ENCODE measurements at places on chromosomes 11 and 22.
A peak's percentile ranks its signal among the peaks of the same experiment; 100 is the strongest.

- DNase-seq = no peak
Observed at GRCh38 chr11:36929401-36929800, 331.4 kb upstream of the RAG2 start.

- DNase-seq = no peak
Observed at GRCh38 chr11:67276781-67277230, 10.5 kb downstream of the GRK2 start.

GRCh38 chr22:45868571-45869339 lies 108.2 kb downstream of the WNT7B start:
- DNase-seq = no peak

GRCh38 chr22:25564320-25564978 lies at the start of gene GRK3:
Gene GRK3 (plus strand): TSS chr22:25564675. CDS start chr22:25565041, 366 bp downstream.
- DNase-seq = peak; percentile 14

DNA sequence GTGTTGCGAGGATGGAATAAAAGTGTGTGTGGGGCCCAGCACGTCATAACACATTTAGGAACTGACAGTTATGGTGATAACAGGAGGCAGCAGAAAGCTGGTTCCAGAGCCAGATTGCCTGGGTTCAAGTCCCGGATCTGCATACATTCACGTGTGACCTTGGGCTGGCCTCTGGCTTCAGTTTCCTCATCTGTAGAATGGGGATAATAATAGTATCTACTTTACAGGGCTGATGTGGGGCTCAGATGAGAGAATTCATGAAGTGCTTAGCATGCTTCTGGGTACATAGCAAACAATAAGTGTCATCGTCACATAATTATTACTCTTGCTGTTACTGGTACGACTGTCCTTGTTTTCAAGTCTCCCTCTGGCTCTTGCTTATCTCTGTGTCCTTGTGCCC lies 97.3 kb downstream of the KIAA1671 start:
- DNase-seq = no peak

DNA sequence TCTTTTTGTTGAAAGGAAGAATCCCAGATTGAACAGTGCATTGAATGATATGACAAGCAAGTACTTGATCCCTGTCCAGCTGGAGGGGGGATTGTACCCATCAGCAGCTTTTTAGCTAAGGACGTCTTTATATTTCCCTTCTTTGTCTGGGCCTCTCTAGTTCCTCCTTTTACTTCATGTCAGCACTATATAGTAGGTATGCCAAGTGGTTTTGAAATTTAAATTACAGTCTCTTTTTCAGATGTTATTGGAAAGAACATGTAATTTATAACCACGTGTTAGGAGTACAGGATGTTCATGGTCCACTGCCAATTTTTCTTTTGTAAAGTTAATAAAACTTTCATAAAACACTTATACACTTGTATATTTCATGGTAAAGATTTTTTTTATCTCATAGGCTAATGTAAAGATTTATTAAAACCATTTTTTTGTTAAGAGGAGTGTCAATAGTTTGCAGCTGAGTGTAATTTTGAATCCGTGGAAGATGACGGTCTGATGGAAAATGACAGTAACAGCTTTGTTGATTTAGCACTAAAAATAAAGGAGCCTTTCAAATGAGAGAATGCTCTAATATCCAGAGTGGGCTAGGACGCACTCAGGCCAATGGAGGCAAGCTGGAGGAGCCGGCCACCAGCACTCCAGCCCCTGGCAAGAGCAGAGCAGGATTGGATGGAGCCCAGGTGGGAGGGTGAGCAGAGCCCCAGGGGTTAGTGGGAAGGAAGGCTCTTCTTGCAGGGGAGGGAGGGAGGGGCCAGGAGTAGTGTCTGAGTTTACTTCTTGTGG lies 488.3 kb downstream of the INSC start:
- no peak for DNase-seq

GRCh38 chr11:57679396-57679795 lies 11.5 kb downstream of the ZDHHC5 start:
- no peak for DNase-seq

DNA sequence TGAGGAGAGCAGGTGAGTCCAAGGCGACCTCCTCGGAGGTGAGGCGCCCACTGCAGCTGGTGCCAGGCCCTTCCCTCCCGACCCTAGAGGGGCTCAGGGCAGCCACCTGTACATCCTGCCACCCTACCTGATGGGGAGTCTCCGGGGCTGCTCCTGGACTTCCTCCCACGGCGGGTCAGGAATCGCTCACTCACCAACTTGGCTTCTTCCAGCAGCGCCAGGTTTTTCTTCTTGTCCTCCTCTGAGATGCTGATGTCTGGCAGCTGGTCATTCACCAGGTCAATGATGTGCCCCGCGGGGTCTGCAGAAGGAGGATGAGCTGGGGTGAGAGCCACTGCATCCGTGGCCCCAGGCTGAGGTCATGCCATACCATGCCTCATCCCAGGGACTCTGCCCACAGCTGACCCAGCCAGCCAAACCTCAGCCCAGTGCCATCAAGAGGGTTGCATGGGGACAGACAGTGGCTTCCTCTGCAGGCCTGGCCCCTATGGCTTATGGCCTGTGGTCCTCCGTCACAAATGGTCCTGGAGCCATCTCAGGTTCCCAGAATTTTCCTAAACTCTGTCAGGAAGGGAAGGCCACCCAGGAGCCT lies 61.0 kb upstream of the LYVE1 start:
- DNase-seq = no peak

GRCh38 chr22:44146088-44146861 lies 34.5 kb upstream of the PARVG start:
- no peak for DNase-seq

DNA sequence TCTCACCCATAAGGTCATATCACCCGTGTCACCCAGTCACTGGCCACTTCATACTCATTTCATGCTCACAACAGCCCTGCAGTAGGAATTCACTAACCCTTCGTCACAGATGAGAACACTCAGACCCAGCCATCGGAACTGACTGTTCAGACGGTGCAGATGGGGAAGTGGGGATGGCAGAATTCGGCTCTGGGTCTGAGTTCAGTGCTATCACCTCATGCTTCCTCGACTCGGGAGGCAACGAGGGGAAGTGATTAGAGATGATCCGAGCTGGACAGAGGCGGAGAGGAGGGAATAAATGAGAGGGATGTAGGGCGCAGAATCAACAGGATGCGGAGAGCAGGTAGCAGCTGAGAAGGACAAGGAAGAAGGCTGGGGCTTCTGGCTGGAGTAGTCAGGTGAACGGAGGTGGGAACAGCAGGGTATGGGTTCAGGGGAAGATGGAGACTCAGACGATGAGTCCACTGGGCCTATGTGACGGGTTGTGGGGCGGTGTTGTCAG lies 4.7 kb downstream of the B3GNT6 start:
- DNase-seq = no peak

- DNase-seq = no peak
Observed at GRCh38 chr11:70183032-70183431, 20.1 kb upstream of the FADD start.

DNA sequence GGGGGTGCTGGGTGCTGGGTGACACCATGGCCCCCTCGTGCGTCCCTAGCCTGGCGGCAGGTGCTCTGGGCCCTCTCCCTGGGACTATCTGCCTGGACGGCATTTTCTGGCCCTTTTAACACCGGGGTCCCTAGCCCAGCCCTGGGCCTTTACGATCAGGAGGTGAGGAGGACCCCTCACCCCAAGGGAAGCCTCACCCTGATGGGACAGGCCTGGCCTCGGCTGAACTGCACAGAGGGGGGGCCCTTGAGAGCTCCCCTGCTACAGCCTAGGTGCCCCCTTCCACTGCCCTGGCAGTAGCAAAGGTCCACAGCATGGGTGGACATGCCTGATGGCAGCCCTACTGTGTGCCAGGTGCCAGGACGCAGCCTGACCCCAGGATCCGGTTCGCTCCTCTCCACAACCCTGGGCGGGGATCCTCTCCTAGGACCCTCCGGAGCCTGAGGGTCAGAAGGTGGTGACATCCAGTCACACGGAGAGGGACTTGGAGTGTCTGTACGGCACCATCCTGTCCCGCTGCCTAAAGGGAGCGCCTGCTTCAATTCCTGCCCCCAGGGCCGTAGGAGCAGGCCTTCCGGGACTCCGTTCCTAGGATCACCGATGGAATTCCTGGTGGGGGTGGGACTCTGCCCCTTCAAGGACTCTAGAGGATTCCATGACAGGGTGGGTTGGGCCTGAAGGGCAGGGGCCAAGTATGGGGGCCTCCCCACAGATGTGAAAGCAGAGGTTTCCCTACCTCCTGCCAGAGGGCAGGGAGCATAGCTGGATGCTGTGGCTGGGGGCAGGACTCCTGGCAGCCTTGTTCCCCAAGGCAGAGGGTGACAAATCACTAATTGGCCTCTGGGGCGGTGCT lies 33.0 kb upstream of the TH start:
- no peak for DNase-seq
